ENCODE measurements at places on chromosomes 7 and 10.

- DNase-seq, result peak; percentile 72
Measured at GRCh38 chr7:135274495-135275268, 41.0 kb downstream of the STRA8 start.

- no peak for DNase-seq
Measured at GRCh38 chr7:20577441-20578071, 37.9 kb upstream of the ABCB5 start.

- no peak for DNase-seq
Measured at GRCh38 chr7:140680886-140681285, 8.1 kb downstream of the ADCK2 start.

- no peak for DNase-seq
Measured at GRCh38 chr7:127973832-127974231, 57.4 kb downstream of the LRRC4 start.

DNA sequence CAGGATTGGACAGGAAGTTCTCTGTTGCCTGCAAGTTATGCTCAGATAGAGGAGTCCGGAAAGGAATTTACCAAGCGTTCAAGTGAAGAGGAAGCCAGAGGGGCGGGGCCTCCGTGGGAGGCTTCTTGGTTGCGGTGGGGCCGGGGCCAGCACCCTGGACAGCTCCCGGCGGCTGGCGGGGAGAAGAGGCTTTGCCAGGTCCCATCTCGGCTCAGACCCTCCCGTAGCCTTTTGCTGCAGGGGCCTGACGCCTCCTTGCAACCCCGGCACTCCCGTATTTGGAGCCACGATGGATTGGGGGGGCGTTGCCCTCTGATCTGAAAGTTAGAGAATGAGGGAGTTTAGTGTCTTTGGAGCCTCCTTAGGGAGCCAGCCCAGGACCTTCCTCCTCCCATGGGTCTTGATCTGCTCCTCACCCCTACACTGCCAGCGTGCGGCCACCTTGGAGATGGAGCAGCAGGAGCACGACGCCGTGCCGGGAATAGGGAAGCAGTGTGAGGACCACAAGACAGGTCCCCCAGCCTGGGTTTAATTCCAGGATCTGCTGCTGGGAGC, 3.1 kb upstream of the SLC18A3 start:
- DNase-seq, result peak; percentile 68

DNA sequence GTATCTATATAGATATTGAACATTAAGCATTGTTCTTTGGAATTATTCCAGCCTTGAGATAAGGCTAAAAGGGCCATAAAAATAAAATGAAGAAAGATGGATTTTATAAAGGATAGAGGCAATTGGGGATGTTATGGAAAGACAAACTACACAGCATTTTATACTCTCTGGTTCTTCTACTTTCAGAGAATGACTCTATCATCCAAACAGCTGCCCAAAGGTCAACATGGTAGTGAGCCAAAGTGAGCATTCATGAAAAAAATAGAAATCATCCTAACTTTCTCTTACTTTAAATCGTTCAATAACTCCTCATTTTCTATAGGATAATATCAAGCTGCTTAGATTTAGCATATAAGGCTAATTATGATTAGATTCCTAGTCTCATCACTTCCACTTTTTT, 25.2 kb downstream of the IMMP2L start:
- no peak for DNase-seq

DNA sequence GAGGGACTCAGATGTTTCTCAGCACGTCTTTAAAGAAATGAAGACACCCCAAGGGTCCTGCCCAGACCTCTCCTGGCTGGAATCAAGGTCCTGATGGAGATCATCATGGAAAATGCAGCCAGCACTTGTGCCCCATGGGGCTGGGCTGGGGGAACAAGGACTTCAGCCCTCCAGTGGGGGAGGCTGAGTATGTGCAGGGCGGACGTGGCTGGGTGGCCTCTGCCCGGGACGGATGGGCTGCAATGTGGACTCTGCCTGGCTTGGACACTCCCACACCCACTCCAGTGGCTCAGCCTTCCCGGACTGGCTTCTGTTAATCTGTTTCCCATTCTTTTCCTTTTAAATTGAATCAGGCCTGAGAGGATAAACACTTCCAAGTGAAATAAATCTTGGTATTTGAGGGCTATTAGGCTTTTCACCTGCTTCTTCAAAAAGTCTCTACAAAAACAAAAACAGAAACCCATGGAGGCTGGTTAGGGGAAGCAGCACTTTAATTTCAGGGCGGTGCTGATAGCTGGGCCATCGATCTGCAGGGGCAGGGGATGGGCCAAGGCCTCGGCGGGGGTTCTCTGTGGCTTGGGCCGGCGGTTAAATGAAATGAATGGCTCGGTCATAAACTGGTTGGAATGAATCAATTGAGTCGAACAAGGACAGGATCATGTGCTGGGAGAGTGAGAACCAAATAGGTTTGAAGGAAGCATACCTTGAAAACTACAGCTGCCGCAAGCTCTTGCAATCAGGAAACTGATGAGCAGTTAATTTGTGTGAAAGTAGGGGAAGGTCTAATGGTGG, 51.4 kb downstream of the ADARB2 start:
- DNase-seq, result no peak

GRCh38 chr7:19009936-19010280, 107.5 kb downstream of the TWIST1 start:
- no peak for DNase-seq

- no peak for DNase-seq
Measured at GRCh38 chr10:50832171-50832751, 53.2 kb downstream of the A1CF start.

- no peak for DNase-seq
Measured at GRCh38 chr10:58502956-58503355, 9.7 kb upstream of the BICC1 start.

GRCh38 chr7:86008898-86009297, 634.8 kb upstream of the GRM3 start:
- no peak for DNase-seq

GRCh38 chr7:55144333-55145317, 125.8 kb downstream of the EGFR start:
- DNase-seq, result no peak

DNA sequence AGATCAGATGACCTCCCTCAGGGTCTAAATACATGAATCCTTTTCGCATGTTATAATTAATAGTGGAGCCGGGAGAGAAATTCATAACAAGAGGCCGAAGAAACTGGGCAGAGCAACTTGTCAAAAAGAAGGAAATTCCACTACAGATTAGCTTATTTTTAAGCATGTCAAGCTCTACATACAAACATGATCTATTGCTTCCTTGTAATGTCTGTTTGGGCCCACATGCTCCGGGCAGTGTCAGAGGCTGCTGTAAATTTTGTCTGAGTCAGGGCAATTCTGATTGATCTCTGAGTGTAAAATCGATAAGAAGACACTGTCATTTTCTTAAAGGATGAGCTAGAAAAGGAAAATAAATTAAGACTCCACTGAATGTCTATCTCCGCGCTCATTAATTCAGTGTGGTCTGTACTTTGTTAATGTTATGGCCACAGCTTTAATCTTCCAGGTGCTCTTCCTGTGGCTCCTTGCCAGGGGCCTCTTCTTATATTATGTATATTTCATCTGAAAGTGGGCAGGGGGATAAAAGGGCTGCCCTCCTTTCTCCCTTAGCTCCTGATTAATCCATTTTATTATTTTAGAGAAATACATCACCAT, 194.1 kb upstream of the SP8 start:
- DNase-seq, result no peak

GRCh38 chr7:131625817-131626372, 69.5 kb upstream of the PODXL start:
- DNase-seq, result no peak

- DNase-seq, result no peak
Measured at GRCh38 chr7:137985897-137986251, 16.0 kb downstream of the CREB3L2 start.

DNA sequence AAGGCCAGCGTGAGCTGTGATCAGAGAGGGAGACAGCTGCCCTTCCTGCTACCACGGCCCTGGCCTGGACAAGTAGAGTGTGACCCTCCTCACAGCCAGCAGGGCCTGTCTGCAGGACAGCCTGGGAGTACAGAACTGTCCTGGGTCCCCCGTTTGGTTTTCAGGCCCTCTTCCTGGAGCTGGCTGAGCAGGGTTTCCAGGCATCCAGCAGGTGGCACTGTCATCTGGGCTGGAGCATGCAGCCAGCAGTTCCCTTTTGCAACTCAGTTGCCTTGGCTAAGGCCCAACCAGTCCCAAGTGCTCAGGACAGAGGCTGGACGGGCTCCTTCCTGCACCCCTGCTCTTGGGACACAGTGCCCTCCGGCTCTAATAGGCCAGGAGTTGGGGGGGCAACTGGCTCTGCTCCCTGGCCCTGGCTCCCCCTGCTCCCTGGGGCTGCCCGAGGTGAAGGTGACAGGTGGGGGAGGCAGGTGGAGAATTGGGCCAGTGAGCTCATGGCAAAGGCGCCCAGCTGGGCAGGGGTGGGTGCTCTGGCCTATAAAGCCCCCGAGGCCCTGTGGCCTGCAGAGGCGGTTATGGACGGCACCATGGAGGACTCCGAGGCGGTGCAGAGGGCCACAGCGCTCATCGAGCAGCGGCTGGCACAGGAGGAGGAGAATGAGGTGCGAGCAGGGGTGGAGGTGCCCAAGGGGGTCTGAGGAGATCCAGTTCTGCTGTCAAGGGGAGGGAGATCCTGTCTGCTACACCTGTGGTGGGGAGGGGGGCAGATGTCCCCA, at the start of gene ANKRD2:
Gene ANKRD2 (plus strand): TSS at position 566 of the 776 bp plus-strand sequence. CDS start 10 bp downstream, at position 576.
- peak; percentile 25 for DNase-seq

Data from stimulated activated CD8-positive, alpha-beta memory T cell treated with anti-CD3 and anti-CD28 coated beads, Interleukin-2, amount 100 ng/mL, for 48 hours (primary cell).